Type B pancreatic cell (in vitro differentiated cells): ENCODE measurements at places on chromosomes 2 and 18.
A peak's percentile ranks its signal among the peaks of the same experiment; 100 is the strongest.

- H3K4me1 ChIP-seq = peaks cover 82% of the 10 kb centered on the region
- H3K36me3 ChIP-seq = peaks cover 5% of the 10 kb centered on the region
- H3K27me3 ChIP-seq = no peaks in the 10 kb centered on the region
- peak overlapping the region; percentile 67 for H3K27ac ChIP-seq
- no peak for DNase-seq
- peak overlapping the region; percentile 10 for H3K4me3 ChIP-seq
Observed at GRCh38 chr2:9230051-9230802, 23.6 kb downstream of the ASAP2 start.

- no peak overlapping the region for H3K4me3 ChIP-seq
- no peaks in the 10 kb centered on the region for H3K27me3 ChIP-seq
- no peaks in the 10 kb centered on the region for H3K4me1 ChIP-seq
- no peak overlapping the region for H3K27ac ChIP-seq
Observed at GRCh38 chr2:195477248-195477995, 179.6 kb upstream of the SLC39A10 start.

DNA sequence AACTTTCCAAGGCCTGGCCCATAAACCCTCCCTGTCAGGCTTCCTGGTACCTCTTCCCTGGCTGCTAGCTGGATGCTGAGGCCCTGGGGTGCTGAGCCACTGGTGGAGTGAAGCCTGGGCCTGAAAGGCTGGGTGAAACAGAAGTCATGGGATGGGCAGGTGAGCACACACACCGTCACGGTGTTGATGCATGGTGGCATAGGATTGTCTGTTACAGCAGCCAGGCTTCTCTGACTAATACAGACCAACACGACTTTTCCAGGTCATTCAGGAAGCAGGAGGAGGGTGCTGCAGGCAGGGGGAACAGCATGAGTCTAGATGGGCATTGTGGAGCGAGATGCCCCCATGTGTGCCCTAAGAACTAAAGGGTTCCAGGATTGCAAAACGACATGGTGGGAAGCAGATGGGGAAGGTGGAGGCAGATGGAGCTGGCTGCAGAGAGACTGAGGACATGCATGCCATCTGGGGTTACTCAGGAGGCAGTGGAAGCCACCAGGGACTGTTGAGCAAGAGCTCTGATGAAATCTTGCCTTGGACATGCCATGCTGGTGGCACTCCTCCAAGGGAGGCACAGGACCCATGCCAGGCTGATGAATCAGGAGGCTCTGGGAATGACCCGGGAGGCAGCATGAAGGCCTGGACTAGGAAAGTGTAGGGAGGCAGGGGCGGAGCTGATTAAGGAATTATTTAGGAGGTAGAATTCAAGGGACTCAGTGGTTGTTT lies 480.9 kb downstream of the TSN start:
- peaks cover 29% of the 10 kb centered on the region for H3K27me3 ChIP-seq
- no peak for DNase-seq
- no peaks in the 10 kb centered on the region for H3K4me1 ChIP-seq
- H3K36me3 ChIP-seq = no peaks in the 10 kb centered on the region
- H3K27ac ChIP-seq = no peak overlapping the region
- no peak overlapping the region for H3K4me3 ChIP-seq

GRCh38 chr2:173652767-173653431 lies 298.2 kb downstream of the CDCA7 start:
- H3K27me3 ChIP-seq = peaks cover 13% of the 10 kb centered on the region
- no peak for DNase-seq
- H3K4me1 ChIP-seq = peaks cover 15% of the 10 kb centered on the region
- peak overlapping the region; percentile 82 for H3K27ac ChIP-seq
- no peaks in the 10 kb centered on the region for H3K36me3 ChIP-seq

DNA sequence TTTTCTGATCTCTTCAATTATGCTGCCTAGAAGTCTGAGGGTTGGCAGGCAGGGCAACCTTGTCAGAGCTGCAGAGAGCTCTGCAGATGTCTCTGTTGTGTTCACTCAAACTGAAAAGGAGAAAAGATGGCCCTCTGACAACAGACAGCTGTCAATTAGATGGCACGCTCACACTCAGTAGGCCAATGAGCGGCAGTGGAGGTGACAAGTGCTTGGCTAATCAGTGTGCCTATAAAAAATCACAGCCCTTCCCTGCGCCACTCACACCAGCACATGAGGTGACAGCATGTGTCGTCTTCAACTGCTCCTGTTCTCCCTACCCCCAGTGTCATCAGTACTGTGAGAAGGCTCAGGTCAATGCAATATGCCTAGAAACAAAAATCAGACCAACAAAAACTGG lies 203.9 kb downstream of the TCF4 start:
- H3K27me3 ChIP-seq = no peaks in the 10 kb centered on the region
- no peak overlapping the region for H3K27ac ChIP-seq
- peaks cover 29% of the 10 kb centered on the region for H3K36me3 ChIP-seq
- no peak for DNase-seq
- peaks cover 4% of the 10 kb centered on the region for H3K4me1 ChIP-seq

GRCh38 chr2:10019602-10020400 lies 23.5 kb upstream of the KLF11 start:
- no peak overlapping the region for H3K27ac ChIP-seq
- no peak for DNase-seq
- no peak overlapping the region for H3K4me3 ChIP-seq

DNA sequence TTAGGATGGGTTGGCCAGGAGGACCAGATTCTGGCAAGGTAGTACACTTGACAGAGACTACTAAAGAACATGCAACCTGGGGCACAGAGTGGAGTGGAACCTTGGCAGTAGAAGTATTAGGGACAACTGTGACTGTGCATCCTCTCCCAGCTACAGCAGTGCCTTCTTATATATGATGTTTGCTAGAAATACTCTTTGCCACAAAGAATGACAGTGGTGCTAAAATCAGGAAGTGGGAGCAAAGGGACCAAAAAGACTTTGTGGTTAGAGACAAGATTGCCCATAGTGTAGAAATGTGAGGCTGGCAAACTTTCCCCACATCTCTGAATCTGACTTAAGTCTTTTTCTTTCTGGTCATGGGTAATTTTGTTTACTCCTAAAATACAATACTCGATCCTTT lies 9.4 kb upstream of the SLC38A11 start:
- H3K36me3 ChIP-seq = no peaks in the 10 kb centered on the region
- no peak overlapping the region for H3K27ac ChIP-seq
- no peak for DNase-seq
- H3K4me3 ChIP-seq = no peak overlapping the region

- H3K27ac ChIP-seq = no peak overlapping the region
- DNase-seq = no peak
- H3K4me3 ChIP-seq = no peak overlapping the region
Observed at GRCh38 chr2:191115391-191115790, 35.4 kb downstream of the STAT4 start.

DNA sequence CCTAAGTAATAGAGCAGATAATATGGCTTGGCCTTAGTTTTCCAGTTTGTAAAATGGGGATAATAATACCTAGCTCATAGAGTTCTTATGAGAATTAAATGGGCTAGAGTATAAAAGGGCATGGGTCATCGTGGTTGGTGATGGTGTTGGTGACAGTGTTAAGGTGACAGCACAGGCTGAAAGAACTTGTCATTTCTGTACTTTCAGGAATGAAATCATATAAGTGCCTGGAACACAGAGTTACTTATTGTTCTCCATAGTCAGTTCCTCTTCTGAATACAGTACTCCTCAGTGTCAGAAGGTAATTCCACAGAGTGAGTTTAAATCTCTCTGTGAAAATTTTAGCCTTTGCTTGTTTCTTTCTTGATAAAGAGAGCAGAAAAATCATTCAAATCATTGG lies 42.4 kb downstream of the KIF5C start:
- H3K4me1 ChIP-seq = peaks cover 3% of the 10 kb centered on the region
- no peaks in the 10 kb centered on the region for H3K27me3 ChIP-seq

- H3K4me3 ChIP-seq = peak overlapping the region; percentile 95
- peaks cover 34% of the 10 kb centered on the region for H3K4me1 ChIP-seq
- no peaks in the 10 kb centered on the region for H3K27me3 ChIP-seq
Observed at GRCh38 chr2:30448866-30449265, 1.8 kb downstream of the LCLAT1 start.

DNA sequence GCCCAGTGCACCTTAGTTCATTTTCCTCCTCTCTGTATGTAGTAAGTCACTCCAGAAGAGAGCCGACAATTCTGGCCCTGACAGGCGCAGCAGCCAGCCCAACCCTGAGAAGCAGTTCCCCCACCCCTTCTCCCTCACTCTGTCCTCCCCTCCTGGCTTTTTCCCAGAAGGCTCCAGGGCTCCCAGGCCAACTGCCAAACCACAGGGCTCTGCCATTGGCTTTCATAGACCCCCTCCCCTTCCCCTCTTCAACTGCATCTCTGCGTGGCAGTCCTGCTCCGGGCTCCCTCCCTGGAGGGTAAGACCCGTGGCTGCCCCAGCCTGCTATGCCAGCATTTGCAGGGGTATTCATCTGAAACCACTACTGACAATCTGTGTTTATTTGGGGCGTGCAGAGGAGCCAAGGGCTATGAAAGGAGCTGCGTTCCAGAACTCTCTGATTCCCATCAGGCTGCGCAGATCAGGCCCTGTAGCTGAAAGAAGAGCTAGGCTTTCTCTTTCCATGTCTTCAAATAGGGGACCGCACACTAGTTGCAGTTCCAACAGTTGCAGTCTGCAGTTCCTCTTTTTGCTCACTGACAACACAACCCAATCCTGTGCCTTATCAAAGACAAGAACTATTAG lies 388.6 kb upstream of the TNP1 start:
- no peak for DNase-seq
- H3K4me1 ChIP-seq = peaks cover 27% of the 10 kb centered on the region
- H3K36me3 ChIP-seq = no peaks in the 10 kb centered on the region
- H3K4me3 ChIP-seq = no peak overlapping the region

DNA sequence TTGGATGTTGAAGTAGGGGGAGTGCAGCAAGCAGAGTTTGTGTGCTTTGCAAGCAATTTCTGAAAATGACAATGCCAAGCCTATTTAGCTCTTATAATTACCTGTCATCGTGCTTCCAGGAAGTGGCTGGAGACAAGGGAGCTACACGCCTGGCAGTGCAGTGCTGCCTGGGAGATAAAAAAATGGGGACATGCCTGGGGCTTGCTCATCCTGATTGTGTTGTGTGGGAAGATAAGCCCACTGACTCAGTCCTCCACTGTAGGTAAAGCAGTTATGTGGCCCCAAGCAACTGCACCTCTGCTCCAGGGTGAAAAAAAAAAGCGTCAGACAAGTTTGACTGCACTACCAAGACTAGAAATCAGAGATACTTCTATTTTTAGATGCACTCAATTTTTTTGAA lies 396.9 kb upstream of the NXPH2 start:
- no peak overlapping the region for H3K4me3 ChIP-seq
- no peak overlapping the region for H3K27ac ChIP-seq
- peaks cover 4% of the 10 kb centered on the region for H3K4me1 ChIP-seq
- no peak for DNase-seq
- H3K36me3 ChIP-seq = no peaks in the 10 kb centered on the region

DNA sequence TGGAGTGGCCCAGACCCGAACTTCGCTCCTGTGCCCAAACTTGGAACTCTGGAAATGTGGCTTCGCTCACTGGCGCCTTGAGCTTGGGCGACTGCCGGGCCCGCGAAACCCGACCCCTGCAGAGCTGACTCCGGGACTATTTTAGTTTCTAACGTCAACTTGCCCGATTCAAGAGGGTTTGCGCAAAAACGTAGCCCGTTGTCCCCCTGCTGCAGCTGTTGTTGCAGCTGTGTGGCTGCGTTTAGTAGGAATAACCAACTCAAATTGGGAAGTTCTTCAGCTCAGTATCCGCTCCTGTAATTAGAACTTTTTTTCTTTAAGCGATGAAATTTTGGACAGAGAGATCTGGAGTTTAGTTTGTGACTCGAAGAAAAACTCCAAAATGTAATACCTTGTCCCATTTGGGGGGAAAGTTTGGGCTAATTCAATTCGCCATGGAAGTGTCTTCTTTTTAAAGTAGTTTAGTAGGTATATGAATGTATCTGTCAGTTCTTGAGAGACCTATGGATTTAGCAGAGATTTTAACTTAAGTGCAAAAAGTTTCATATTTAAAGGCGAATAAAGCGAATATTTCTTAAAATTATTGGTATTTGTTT lies 559 bp downstream of the MYL12A start:
- peaks cover 10% of the 10 kb centered on the region for H3K36me3 ChIP-seq
- peak overlapping the region; percentile 99 for H3K27ac ChIP-seq
- H3K4me3 ChIP-seq = peak overlapping the region; percentile 91
- no peaks in the 10 kb centered on the region for H3K27me3 ChIP-seq

- peaks cover 40% of the 10 kb centered on the region for H3K4me1 ChIP-seq
- H3K36me3 ChIP-seq = no peaks in the 10 kb centered on the region
- no peak overlapping the region for H3K4me3 ChIP-seq
- H3K27me3 ChIP-seq = peaks cover 3% of the 10 kb centered on the region
- DNase-seq = no peak
- no peak overlapping the region for H3K27ac ChIP-seq
Observed at GRCh38 chr2:236712304-236712703, 142.7 kb downstream of the ACKR3 start.
